ENCODE measurements at places on chromosomes 6 and 20. TPM values are rescaled to one million over a fixed set of nuclear protein-coding genes. Genes with fewer than 3 reads are reported as not detected.

The RNF217 gene
- 16.4 TPM for total RNA-seq

The SLC22A2 gene
- not detected for total RNA-seq

The IP6K3 gene
- not detected for total RNA-seq

The GPR6 gene
- not detected for total RNA-seq

The EDN3 gene
- total RNA-seq = not detected

The FUT9 gene
- 2.0 TPM for total RNA-seq

The PTGIS gene
- 0.26 TPM for total RNA-seq

The SGK2 gene
- total RNA-seq = 45.6 TPM

The C6orf163 gene
- total RNA-seq = 5.9 TPM

The MAP7 gene
- total RNA-seq = 29.5 TPM

The C20orf204 gene
- 5.0 TPM for total RNA-seq

Measured in Calu3 (cell line).